ENCODE measurements at places on chromosomes 5 and 9.

GRCh38 chr5:119578937-119579336 is 50.4 kb upstream of the FAM170A start:
- no peak for DNase-seq

GRCh38 chr9:116154334-116154975 is 864 bp downstream of the PAPPA start:
- no peak for DNase-seq

DNA sequence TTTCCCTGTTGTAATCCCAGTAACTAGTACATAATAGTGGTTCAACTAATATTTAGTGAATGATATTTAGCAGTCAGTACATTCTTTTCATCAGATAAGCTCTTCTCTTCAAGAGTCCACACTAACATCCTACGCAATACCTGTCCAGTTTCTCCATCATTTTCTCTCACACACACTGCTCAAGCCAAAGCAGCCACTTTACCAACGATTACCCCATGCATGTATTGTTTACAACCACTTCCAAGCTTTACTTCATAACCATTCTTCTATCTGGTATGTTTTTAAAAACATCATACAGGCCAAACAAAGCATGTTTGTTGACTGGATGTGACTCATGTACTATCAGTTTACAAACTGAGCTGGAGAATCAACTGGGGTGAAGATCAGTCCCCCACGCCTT is 7.3 kb downstream of the UBTD2 start:
- no peak for DNase-seq

DNA sequence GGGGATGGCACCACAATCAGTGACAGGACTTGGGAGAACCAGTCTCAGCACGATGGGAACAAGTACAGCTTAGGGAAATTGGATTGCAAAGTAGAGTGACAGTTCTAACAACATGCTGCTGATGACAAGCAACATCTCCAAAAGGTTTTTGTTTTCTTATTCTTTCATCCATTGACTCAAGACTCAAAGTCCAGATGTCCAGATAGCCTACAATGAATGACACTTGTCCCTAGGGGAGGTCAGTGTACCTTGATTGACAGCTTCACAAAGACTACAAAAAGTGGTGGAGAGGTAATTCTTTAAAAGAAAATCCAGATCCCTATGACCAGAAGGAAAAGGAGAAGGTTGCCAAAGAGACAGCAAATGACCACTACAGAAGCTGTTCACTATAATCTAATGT is 323.9 kb downstream of the TMEM232 start:
- DNase-seq = no peak

- DNase-seq = no peak
Measured at GRCh38 chr9:36772449-36773403, 200.0 kb downstream of the MELK start.

DNA sequence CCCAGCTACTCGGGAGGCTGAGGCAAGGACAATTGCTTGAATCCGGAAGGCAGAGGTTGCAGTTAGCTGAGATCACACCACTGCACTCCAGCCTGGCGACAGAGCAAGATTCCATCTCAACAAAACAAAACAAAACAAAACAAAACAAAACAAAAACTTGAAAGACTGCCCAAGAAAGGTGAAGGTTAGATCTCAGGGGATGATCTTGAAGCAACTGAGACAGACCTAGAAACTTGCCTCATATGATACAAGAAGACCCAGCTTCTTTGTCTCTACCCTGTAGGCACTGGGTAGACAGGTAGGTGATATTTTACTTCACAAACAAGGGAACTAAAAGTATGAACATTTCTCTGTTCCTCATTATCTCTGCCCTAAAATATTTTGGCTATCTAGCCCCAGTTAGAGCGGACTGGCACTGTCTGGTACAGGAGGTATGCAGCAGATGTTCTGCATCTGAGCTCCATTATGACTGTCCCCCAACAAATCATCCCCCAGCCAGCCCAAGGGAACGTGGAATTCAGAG is 26.3 kb upstream of the SHOC1 start:
- DNase-seq = no peak

GRCh38 chr5:25119650-25120049 is 474.9 kb upstream of the CDH10 start:
- DNase-seq = no peak

- no peak for DNase-seq
Measured at GRCh38 chr9:686321-686813, 155.1 kb upstream of the DMRT1 start.

- DNase-seq = no peak
Measured at GRCh38 chr5:150616024-150616470, 24.4 kb upstream of the SYNPO start.

GRCh38 chr9:34334916-34335315 is 5.5 kb downstream of the NUDT2 start:
- no peak for DNase-seq

DNA sequence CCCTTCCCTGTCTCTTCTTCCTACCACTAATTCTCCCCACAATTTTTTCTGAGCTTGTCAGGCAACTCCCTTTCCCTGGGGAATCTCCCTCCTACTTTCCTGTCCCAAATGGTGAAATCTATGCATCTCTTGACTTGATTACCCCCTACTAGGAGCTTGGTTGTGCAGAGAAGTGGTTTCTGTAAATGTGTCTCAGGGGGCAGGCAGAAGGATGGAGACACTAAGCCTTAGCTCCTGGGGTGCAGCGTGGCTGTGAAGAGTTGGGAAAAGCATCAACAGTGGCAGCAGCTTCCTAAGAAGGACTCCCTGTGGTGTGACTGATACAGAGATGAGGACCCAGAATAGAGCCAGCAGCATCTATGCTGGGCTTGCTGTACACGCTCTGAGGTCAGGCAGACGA is 62.3 kb downstream of the NRG2 start:
- DNase-seq = no peak

DNA sequence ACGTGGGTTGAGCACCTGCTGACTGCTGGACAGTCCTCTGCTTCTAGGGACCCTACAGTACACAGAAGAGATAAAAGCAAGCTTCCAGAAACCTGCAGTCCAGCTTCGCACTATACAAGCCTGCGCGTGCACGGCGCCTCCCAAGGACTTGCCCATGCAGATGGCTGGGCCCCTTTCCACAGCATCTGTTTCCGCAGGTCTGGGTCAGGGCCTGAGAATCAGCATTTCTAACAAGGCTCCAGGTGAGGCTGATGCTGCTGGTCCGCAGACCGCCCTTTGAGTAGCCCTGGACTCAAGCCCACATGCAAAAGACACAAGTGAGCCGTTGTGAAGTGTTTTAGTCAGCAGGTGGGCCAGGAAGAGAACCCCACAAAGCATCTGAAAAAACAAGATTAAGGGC is 133.1 kb downstream of the HSD17B3 start:
- DNase-seq = no peak

DNA sequence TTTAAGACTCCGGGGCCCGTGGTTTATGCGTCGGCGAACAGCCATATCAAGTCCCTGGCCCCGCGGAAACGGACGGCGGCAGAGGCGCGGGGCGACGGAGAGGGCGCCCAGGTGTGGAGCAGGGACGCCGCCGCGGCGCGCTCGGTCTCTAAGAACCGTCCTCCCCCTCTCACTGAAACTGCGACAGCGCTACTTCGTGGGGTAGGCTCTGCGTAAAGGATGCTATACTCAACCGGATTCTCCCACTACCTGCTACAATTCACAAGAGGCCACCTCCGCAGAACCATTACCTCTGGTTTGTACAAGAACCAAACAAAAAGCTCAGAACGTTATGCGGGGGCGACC is 404 bp downstream of the MRNIP start:
- peak; percentile 47 for DNase-seq
